ENCODE measurements at places on chromosomes 2 and 18. TPM values are rescaled to one million over a fixed set of nuclear protein-coding genes. Genes with fewer than 3 reads are reported as not detected.

Gene DQX1
- not detected for total RNA-seq

Gene SKOR2
- not detected for total RNA-seq

Gene PRPF40A
- total RNA-seq = 91.2 TPM

Gene ECEL1
- total RNA-seq = 6.1 TPM

DNA sequence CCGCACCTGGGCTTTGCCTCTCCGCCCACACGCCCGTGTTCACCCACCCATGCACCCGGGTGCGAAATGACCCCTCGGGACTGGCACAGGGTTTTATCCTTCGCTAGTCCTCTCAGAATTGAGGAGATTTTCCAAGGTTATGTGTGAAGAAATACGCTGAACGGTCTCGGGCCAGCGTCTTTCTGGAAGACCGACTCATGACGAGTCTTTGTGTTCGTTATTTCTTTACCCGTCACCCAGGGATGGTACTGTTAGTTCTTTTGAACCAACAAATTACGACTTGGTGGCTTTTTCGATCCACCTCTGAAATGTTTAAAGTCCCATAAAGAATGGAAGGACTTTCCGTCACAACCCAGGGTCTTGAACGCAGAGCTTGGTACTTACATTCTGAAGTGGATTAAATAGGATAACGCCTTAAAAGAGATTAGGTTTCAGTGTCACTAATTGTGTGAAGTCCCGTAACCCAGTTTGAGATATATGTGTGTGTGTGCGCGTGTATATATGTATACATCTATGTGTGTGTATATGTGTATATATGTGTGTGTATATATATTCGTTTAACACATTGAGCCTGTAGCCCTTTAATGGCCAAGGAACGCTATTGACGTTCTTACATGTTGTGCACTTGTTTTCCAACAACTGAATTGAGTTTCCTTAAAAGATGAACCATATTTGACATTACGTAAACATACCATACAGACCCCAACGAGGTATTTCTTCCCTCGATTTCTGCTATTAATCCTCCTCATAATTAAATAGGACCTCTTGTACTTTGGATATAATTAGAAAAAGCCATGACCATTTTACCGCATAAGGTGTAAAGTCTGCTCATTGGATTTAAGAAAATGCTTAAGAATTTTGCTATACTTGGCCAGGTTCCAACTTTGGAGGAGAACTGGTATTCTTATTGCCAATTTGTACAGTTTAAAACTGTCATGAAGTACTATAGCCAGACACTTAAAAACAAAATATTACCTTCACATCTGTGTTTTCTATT lies 889 bp downstream of the ZC3H15 start:
- no peak for DNase-seq
- H3K4me1 ChIP-seq = peaks cover 63% of the 10 kb centered on the region
- H3K4me3 ChIP-seq = peak overlapping the region; percentile 94
- H3K36me3 ChIP-seq = no peaks in the 10 kb centered on the region
- no peaks in the 10 kb centered on the region for H3K27me3 ChIP-seq

GRCh38 chr18:37662546-37663339 lies 97.1 kb upstream of the CELF4 start:
- no peak overlapping the region for H3K4me3 ChIP-seq
- no peak overlapping the region for H3K27ac ChIP-seq
- no peaks in the 10 kb centered on the region for H3K27me3 ChIP-seq
- no peaks in the 10 kb centered on the region for H3K4me1 ChIP-seq

DNA sequence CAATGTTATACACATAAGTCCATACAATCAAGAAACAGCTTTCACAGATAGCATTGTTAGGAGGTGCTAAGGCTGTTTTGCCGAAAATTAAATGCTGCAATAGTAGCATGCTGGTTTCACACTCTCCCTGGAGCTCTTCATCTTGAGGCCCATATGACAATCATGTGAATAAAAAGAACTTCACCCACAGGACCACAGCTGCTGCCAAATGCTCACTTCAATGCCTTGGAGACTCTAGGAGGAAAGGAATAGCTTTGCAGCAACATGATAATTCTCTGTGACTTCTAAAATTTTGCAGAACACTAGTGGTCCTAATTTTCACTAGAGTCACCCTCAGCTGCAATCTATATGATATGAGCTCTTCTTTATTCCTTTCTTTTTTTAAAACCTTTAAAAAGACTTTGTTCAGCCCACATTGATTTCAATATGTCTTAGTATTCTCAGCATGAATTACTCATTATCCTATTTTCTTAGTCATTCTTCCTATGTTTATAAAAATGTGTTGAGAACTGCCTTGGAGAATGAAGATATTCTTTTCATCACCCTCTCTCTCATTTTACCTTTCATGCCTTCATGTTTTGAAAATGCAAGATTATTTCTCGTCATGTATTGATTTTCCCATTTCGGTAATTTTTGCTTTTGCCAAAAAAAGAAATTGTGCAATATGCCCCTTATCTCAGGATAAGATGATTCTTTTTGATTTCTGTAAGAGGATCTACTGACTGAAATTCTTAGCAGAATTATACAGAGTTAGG lies 108.2 kb downstream of the PDE1A start:
- no peaks in the 10 kb centered on the region for H3K4me1 ChIP-seq
- H3K27ac ChIP-seq = no peak overlapping the region
- no peak overlapping the region for H3K4me3 ChIP-seq
- H3K36me3 ChIP-seq = no peaks in the 10 kb centered on the region
- DNase-seq = no peak

GRCh38 chr2:200435379-200435778 lies 74.5 kb downstream of the KCTD18 start:
- H3K36me3 ChIP-seq = peaks cover 5% of the 10 kb centered on the region
- no peaks in the 10 kb centered on the region for H3K27me3 ChIP-seq
- no peaks in the 10 kb centered on the region for H3K4me1 ChIP-seq
- DNase-seq = no peak
